ENCODE measurements at places on chromosomes 6 and 20. TPM values are rescaled to one million over a fixed set of nuclear protein-coding genes. Genes with fewer than 3 reads are reported as not detected.

Gene MEI4
- not detected for total RNA-seq

Gene GSTA4
- total RNA-seq, result 31.0 TPM

Gene CTSA
- total RNA-seq, result 50.4 TPM

Gene BTN1A1
- not detected for total RNA-seq

Gene KIFC1
- total RNA-seq, result 15.0 TPM

Gene NINL
- 10.7 TPM for total RNA-seq

Gene PAX1
- not detected for total RNA-seq

Gene GABRR1
- total RNA-seq, result not detected

Gene PRDM13
- total RNA-seq, result under 0.01 TPM

Gene RSPO3
- total RNA-seq, result 2.6 TPM

Gene IPCEF1
- total RNA-seq, result under 0.01 TPM

Gene ACSS1
- 6.6 TPM for total RNA-seq

Gene VIP
- total RNA-seq, result not detected

Gene EYS
- total RNA-seq, result not detected

Gene HLA-DRB5
- not detected for total RNA-seq

Gene FRS3
- total RNA-seq, result 1.5 TPM

Gene RIPOR3
- 15.6 TPM for total RNA-seq

Gene ANGPT4
- total RNA-seq, result not detected

Gene RBM24
- total RNA-seq, result 7.0 TPM

Gene RHAG
- total RNA-seq, result not detected

Gene MLN
- total RNA-seq, result not detected

Gene ZNF165
- 0.77 TPM for total RNA-seq

Gene CEP250
- total RNA-seq, result 51.2 TPM

Gene XKR7
- total RNA-seq, result not detected

Gene ERVFRD-1
- total RNA-seq, result 0.12 TPM

Data from uterine smooth muscle cell (primary cell).